ENCODE measurements at places on chromosomes 1 and 21.
A peak's percentile ranks its signal among the peaks of the same experiment; 100 is the strongest.

GRCh38 chr1:186456729-186457255 is 4.1 kb downstream of the PDC start:
- no peak for DNase-seq

DNA sequence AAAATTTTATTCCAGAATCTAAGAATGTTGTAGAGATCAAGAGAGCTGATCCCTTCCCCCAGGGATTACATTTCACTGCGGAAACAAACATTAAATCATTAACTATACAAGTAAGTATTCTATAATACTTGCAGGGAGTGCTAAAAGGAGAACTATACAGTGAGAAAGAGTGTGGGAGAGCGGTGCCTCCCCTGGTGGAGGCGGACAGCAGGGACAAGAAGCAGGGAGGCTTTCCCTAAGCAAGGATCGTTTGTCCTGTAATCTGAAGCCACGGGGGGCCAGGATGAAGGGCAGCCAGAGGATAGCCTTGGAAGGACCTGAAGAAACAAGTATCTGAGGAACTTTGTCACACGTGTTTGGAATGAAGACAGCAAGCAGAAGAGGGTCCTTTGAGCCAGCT is 40.1 kb downstream of the SLC9C2 start:
- no peak for DNase-seq

- DNase-seq = peak; percentile 15
Observed at GRCh38 chr1:84298684-84299535, 2.6 kb upstream of the SAMD13 start.

DNA sequence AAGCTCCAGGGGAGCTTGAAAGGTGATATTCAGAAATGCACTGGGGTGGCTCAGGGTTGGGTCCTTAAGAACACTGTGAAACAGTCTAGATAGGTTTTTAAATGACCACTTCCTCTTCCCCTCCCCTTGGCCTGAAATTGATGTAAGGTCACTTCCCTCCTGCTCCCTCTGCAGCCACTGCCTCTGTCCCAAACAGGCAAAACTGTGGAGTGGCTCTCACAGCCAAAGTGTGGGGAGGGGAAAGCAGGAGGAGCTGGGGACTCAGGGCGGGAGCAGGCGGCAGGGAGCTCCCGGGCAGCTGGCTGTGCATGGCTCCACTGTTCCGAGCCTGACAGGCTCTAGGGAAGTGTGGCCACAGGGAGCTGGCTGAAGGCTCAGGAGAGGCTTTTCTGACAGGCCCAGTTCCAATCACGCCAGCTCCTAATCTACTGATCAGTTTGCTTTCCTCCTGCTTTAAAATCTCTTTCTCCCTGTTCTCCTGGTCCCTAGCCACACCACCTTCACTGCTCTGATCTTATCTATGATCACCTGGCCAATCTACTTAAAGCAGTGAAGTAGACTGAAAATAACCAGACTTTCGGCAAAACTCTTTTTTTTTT is 5.1 kb upstream of the CSRP1 start:
- no peak for DNase-seq

DNA sequence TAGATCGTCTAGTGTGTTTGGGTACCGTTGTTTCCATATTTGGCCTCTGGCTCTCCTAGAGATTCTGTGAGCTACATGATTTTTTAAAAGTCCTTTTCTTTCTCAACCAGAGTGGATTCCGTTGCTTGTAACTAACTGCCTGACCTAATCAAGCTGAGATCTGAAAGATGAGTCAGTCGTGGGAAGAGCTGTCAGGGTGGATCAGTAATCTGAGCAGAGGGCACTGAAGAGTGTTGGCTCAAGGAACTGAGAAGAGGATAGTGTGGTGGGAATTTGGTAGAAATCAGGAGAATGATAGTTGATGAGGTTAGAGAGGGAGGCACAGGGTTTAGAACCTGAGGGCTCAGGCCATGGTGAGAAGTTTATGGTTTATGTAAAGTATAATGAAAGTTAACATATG is 52.2 kb downstream of the TRAF5 start:
- no peak for DNase-seq

DNA sequence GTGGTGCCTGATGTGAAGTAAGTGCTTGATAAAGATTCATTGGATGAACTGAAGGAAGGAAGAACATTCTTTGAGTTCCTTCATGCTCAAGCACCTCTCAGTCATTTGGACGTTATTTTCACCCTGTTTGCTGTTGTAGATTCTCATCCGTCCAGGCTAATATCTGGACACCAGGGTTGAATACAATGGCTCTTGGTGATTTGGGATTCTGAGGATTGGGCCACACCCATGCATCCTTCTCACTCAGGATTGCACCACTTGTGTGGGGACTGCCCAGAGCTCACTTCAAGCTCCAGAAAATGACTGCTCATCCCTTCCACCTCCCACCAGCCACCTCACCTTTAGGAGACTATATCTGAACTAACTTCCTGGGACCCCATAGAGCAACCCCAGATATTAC is 117.1 kb upstream of the IPO9 start:
- DNase-seq = no peak

DNA sequence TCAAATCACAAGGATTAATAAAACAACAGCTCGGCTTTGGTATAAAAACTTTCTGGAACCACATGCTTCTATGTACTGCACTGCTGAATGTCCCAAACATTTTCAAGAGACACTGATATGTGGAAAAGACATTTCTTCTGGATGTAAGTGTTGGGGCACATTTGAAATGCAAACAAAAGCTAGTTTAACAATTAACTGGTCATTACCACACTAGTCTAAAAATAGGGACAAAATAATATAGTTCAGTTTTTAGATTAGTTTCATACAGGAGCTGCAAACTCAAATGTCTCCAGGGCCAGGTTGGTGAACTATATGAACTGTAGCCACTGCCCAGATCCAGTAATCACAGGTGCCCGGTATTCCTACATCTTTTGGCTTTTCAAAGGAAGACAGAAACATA is 3.2 kb downstream of the IL23R start:
- no peak for DNase-seq

GRCh38 chr21:23729331-23729730 is 1878.0 kb downstream of the MRPL39 start:
- DNase-seq = no peak

GRCh38 chr1:204598319-204598969 is 82.2 kb downstream of the MDM4 start:
- no peak for DNase-seq

DNA sequence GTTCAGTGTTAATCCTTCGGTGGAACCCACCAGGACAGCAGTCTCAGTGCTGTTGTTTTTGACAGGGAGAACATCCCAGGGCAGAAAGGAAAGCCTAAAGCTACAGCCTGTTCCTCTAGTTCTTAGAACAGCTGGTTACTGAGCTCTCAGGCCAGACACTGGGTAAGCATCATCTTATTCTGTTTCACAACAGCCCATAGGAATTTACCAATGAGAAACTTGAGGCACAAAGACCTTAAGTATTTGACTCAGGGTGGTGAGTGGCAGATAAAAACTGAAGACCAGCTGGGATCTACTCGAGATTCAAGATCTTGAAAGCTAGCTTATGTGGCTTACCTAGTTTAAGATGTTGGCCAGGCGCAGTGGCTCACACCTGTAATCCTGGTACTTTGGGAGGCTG is 9.4 kb upstream of the NEK2 start:
- DNase-seq = no peak

DNA sequence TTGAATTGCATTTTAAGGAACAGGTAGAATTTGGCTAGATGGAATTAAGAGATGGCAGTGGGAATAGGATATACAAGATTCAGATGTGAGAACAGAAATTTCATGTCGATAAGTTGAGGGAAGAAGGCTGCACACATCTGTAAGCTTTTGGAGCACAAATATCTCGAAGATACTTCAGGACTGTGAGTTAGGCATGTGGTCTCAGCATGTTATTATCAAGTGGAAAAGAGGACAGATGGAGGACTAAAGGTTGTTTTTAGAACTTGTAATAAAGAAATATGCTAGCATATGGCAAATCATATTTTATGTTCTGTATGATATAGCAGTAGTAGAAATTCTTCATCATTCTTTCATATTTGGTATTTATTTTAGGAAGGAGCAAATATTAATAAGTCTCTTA is 61.5 kb downstream of the KIF1B start:
- DNase-seq = no peak

GRCh38 chr1:19310720-19311502 is 1.0 kb downstream of the AKR7A2 start:
- DNase-seq = no peak

- DNase-seq = no peak
Observed at GRCh38 chr1:75328691-75329090, 194.5 kb downstream of the LHX8 start.

DNA sequence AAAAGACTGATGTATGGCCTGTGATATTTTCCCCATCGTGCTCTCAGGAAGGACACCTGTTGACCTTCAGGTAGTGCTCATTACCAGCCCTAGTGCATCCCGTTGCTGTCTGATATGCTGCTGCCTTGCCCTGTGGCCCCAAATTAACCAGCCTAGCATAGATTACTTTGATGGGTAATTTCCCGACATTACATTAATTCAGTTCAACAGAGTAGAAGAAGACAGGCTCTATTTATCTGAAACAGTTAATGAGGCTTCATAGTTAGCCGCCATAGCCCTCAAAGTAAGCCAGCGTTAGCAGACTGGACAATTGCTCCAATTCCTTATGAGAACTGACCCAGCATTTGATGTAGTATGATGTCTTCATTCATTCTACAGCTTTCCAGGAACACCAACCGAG is 257.6 kb downstream of the OLFM3 start:
- no peak for DNase-seq

GRCh38 chr1:94970783-94971182 is 43.9 kb upstream of the CNN3 start:
- DNase-seq = no peak

DNA sequence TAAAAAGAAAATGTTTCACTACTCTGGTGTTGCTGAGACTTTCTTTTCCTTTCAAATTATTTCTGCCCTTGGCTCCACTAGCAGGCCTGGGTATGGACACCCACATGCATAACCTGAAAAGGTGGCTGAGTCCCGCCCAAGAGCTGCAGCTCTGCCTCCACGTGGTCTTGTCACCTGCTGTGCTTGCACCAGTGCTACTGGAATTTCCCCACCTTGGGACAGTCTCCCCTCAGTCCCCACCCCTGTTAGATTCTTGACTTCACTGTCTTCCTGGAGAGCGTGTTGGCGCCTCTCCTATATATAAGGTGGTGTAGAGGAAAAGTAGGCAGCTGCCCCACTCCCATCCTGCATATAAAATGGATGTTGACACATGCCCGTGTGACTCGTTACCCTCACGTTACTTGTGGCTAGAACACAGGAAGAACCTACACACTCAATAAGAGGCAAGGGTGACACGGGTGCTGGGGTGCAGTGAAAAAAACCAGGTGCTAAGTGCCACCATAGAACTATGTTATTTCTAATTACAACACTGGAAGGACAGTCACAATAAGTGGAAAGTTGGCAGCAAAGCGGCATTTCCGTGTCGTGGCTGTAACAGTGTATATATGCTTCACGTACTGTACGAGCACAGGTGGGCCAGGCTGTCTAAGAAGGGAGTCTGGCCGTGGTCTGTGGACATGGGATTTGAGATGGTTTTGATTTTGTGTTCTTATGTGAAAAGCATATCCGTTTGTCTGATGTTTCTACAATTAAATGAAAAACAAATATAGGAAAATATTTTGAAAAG is 61.0 kb downstream of the POFUT2 start:
- DNase-seq = no peak

Measured in activated CD4-positive, alpha-beta T cell treated with anti-CD3 and anti-CD28 coated beads, Interleukin-2, amount 50 U/mL, for 48 hours (primary cell).